ENCODE measurements at places on chromosomes 5 and 9.

DNA sequence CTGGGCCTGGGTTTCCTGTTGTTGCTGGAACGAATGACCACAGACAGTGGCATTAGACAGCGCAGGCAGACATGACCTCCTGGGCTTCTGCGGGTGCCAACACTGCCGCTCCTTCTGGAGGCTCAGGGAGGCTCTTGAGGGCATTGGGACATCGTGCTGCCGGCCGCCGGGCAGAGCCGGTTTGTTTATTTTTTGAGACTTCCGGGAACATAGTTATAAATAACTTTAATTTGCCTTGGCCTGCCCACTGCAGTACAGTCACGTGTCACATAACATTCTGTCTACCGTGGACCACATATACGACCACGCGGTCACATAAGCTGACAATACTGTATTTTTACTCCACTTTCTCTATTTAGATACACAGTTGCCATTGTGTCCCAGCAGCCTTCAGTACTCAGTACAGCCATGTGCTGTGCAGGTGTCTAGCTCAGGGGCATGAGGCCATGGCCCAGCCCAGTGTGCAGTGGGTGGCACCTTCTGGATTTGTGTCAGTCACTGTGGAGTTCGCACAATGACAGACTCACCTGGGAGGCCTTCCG is 8.2 kb upstream of the TOR4A start:
- no peak for DNase-seq

GRCh38 chr9:4852419-4852818 is 59.7 kb downstream of the RCL1 start:
- DNase-seq: no peak

DNA sequence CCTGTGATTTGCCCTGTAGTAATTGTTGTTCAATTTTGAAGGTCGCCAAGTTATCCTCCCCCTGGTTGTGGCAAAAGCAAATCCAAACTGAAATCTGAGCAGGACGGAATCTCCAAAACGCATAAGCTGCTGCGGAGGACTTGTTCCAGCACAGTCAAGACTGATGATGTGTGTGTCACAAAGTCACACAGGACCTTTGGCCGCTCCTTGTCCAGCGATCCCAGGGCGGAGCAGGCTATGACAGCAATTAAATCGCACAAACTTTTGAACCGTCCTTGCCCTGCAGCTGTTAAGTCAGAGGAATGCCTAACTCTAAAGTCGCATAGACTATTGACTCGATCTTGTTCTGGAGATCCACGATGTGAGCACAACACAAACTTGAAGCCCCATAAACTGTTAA is 128.4 kb downstream of the PARP8 start:
- no peak for DNase-seq

DNA sequence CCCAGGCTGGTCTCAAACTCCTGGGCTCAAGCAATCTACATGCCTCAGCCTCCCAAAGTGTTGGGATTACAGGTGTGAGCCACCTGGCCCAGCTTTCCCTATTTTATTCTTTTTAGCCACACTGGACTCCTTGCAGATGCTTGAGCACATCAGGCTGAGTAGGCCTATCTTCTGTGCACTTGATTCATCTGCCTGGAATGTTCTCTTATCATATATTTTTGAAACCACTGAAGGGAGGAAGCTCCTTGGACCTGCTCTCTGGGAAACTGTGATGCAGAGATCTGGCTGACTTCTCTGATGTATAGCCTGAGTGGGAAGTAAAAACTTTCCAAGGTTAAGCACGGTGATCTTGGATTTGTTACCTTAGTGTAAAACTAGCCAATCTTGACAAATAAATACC is 6.5 kb upstream of the MAT2B start:
- DNase-seq: no peak

- no peak for DNase-seq
These were observed 399.4 kb downstream of the CTNND2 start for GRCh38 chr5:11504886-11505193.

DNA sequence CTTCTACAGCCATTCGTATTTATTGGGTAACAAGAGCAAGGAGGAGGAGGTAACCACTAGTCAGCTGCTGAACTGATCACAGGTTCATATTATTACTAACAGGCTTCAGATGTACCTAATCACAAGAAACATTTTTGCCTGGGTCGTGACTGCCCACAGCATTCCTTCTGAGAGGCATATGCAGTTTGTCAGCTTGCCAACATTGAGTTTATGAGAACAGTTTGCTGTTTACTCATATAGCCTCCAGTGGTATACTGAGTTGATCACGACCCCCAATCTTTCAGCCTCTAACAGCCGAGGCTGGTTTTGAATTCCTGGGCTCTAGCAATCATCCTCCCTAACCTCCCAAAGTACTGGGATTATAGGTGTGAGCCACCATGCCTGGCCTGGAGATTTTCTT is 693.6 kb downstream of the TLE1 start:
- no peak for DNase-seq

DNA sequence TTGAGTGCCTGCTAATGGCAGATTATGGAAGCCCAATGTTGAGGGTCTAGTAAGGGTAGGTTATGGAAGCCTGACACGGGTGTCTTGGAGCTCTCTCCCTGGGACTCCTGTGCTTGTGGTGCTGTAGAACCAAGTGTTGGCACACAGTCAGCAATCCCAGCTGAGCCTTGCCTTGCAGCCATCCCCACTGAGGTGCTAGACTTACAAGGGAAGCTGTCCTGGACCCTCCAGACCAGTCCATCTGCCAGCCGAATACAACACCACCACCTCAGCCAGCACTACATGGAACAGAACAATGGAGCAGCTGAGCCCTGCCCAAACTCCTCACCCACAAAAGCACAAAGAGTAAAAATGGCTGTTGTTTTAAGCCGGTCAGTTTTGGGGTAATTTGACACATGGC is 90.5 kb upstream of the DNAH5 start:
- no peak for DNase-seq

- DNase-seq: no peak
These were observed 413 bp upstream of the AUH start for GRCh38 chr9:91362051-91362611.

DNA sequence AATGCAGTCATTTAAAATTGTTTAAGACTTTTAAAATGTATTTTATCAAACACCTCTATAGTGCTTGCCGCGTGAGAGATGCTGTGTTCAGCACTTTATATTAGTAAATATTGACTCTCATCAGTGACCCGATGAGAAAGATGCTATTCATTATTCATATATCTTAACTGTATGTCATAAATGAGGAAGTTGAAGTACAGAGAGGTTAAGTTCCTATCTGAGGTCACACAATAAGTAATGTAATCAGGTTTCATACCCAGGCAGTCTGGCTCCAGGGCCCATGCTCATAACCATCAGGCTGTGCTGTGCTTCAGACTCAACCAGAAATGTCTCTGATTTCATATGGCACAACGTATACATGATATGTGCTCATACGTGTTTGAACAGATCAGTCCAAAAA is 119.0 kb downstream of the SV2C start:
- DNase-seq: no peak

GRCh38 chr5:87278590-87279100 is 11.0 kb downstream of the RASA1 start:
- DNase-seq: no peak

DNA sequence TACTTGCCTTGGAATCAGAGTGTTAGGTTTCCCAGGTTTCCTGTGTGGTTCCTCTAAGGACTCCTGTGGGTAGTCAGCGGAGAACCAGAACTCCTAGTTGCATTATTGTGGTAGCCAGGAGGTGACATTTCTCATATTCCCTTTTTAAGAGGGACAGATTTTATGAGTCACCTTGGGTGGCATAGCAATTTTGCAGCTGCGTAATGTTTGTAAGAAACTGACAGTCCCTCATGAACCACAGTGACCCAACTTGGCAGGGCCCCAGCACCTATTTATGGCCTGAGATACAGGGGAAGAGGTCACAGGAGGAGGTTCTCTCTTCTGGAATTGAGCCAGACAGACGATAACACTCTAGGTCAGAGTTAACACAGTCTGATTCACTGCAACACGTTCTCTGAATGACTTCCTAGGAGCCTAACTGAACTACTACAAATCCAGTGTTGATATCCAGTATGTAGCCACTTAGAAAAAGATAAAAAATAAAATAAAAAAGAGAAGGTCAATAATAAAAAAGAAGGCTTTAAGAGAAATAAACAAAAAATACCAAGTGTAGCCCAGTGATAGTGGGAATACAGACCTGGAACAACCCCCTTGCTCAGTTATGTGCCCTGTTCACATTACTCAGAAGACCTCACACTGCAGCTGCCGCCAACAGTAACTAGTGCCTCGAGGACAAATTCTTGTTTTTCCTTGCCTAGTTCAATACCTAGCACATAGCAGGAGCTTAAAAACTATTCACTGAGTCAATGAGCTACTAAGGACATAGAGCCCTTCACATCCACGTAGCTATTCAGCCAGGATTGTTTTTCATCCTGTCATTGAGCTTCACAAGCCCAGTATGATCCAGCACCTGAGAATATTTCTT is 50.7 kb upstream of the VLDLR start:
- no peak for DNase-seq

GRCh38 chr9:126016579-126017290 is 269.6 kb downstream of the PBX3 start:
- no peak for DNase-seq

DNA sequence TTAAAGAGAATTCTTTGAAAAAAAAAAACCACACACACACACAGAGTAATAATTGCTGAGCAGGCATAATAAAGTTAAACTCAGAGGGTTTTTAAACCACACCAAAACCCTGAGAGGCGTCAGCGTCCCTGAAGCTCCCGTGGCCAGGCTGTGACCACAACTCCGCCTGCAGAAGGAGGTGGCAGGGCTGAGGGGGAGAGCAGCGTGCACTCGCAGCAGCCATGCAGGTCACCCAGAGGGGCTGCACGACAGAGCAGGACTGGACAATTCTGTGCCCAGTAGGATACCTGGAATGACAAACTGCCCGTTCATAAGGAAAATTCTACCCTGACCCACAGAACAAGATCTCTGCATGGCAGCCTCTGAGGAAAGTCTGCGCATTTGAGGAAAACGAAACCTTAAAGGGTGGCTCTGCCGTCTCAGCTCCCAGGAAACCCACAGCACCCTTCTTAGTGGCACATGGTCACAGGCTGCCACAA is 44.0 kb downstream of the ROR2 start:
- DNase-seq: peak; percentile 39

DNA sequence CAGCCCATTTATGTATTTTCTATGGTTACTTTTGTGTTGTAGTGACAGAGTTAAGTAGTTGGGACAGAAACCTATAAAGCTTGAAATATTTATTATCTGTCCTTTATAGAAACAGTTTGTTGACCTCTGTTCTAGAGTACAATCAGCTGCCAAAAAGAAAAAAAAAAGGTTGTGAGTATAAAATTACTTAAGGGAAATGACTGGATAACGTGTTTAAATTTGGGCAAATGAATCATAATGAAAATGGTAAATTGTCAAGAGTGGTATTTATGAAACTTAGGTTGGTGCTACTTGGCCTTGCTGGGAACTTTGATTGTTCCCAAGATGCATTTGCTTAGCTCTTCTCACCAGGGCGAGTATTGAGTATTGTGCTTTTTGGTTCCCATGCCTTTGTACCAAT is 70.2 kb upstream of the IL6ST start:
- no peak for DNase-seq

- no peak for DNase-seq
These were observed 4.2 kb downstream of the AK1 start for GRCh38 chr9:127873223-127873691.

DNA sequence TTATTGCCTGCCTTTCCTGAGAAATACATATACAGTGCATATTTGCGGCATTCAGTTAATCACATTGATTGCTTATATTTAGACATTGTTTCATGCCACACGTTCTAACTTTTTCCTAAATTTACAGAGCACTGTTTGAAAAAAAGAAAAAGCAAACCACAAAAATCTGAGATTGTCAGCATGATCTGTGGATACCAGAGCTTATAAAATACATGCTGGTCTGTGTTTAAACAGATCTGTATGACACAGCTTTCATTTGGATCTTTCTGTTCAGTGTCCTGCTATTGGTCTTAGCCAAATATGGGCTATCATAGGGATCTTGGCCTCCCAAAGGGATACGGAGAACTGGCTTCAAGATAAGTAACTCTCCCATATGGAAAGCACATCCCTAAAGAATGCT is 20.2 kb downstream of the ALDH1A1 start:
- DNase-seq: no peak

DNA sequence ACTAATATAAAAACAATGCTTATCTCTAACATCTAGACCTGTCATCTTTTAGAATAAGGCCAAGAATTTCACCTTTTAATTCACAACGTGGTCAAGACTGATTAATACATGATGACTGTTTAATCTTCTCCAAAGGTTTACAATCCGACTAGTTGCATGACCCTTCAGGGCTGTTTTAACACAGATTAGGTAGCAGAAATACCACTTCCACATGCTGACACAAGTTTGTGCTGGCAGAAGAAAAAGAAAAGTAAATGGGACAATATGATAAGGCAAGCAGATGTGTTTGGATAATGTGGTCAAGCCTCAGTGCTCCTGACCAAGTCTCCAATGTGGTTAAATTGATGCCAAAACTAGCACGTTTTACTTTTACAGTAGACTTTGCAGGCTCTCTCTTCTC is 31.1 kb downstream of the SEMA6A start:
- DNase-seq: no peak

DNA sequence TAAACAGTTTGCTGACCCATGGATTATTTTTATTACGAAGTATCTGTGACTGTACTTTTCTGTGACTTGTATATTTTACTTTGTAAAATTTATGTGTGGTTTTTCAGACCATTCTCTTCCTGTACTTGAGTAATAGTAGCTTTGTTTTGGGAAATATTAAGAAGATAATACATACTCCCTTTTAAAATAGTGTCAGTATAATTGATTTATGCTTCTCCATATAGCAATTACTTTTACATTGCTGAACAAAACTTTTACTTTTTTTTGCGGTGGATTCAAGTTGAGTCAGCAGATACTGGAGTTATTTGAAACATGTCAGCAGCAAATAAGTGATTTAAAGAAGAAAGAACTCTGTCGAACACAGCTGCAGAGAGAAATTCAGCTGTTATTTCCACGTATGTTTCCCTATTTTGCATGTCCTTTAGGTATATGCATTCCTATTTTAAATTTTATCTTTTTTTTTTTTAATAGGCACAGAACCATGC is 28.4 kb downstream of the TENT2 start:
- no peak for DNase-seq

- DNase-seq: no peak
These were observed 399.5 kb downstream of the ENC1 start for GRCh38 chr5:74240783-74241750.

GRCh38 chr9:91296354-91296753 is 65.4 kb downstream of the AUH start:
- DNase-seq: no peak

DNA sequence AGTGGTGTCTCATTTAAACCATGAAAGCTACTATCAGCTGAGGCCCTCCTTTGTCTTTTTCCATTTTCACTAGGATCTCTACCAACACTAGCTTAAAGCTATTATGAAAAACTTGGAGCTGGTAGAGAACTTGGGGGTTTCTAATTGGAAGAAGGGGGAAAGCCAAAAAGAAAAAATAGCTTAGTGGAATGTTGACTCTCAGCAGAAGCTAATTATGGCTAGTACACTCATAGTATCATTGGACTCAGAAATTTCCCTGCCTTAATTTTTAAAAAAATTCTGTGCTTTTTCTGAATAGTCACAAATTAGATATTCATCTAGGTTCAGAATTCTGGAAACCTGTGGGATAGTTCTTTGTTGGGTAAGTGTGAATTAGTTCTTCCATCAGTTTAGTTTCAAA is 8.0 kb downstream of the SLC12A2 start:
- DNase-seq: no peak

- DNase-seq: no peak
These were observed 60.4 kb downstream of the FREM1 start for GRCh38 chr9:14849851-14850250.

- no peak for DNase-seq
These were observed 64.4 kb upstream of the DNAH5 start for GRCh38 chr5:14008819-14009311.

GRCh38 chr5:79420248-79420647 is 93.7 kb downstream of the HOMER1 start:
- DNase-seq: no peak

All from activated effector memory CD4-positive, alpha-beta T cell treated with Interleukin-2 at 50 U/mL for 16 hours (primary cell).